Suprapubic skin (tissue), 4 donors: ENCODE measurements at places on chromosomes 1 and 21.

DNA sequence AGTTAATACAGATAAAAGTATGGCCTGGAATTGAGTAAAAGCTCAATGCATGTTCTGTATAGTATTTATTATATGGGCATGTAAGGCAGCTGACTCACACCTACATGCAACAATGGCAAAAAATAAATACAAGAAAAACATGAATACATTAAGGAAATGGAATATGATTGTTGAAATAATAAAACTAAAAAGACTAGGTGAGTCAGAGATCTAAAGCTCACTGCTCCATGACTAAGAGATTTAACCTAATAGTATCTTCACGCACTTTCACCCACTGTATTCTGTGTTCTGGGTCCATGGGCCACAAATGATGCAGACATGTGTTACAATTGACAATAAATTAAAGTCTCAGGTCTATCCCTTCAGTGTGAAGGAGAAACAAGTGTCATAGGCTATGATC, 607.0 kb downstream of the AGBL4 start:
- DNase-seq, result no peak

- DNase-seq, result no peak
These were observed 123.6 kb downstream of the DSCAM start for GRCh38 chr21:40723317-40723716.

DNA sequence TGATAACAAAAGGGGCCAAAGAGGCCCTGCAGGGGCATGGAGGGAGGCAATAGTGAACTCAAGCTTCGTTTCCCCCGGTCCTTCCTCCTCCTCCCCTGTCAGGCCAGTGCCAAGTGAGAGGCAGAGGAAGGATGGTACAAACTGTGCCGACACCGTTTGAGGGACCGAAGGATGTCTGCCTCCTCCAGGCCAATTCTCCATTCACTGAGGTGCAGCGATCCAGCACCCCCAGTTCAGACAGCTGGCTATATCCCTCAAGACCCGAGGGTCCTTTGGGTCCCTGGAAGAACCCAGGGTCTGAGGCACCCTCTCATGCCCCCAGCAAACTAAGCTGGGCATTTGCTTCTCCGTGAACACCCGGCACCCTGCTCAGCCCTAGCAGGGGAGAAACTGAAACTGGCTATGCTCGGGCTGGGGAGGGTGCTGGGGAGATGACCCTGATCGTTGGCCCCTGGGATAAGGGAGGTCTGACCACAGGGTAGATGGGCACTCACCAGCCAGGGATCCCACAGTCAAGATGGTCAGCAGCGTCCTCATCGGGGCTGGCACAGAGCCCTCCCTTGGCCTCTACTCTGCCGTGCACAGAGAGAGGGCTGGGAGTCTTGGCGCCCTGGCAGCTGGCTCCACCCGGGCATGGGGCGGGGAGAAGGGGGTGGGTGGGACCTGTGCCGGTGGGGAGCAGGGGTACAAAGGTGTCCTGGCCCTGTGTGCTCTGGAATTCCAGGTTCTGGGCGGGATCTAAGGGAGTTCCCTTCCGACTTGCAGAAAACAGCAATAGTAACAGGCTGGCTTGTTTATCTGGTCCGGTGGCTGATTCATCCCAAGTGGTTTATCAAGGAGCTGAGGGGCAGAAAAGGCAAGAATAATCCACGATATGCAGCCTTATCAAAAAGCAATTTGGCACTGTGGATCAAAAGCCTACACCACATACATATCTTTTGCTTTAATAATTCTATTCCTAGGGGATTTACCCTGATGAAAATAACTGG, at the start of gene IL22RA1:
Gene IL22RA1 (minus strand): TSS at position 595 of the 989 bp plus-strand sequence. CDS start 58 bp downstream, at position 537.
- no peak for DNase-seq

- peak; percentile 54 for DNase-seq
These were observed 266.0 kb downstream of the PTPRU start for GRCh38 chr1:29502225-29502910.
